ENCODE measurements at places on chromosomes 1 and 21.

DNA sequence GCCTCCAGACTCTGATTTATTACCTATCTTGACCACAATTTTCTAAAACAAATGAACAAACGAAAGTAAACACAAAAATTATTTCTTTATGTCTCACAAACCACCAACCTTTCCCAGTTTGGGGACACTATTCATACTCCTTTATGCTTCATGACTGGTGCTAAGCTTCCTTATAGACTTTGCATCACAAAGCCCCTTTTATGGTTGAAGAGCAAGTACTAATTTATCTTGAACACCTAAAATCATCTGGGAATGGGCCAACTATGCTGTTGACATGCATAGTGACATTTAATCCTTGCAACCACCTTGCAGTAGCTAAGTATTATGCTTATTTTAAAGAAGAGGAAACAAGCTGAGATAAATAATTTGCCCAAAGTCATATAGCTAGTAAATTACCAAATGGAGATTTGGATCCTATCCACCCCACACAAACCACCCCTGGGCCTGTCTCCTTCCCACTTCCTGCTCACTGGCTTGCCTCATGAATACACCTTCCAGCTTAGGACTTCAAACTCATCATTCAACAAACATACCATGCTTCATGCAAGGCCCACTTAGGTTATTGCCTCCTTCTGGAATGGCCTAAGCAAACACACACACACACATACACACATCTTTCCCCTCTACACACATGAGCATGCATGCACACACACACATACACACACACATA, 192.2 kb downstream of the PLPP3 start:
- no peak for DNase-seq

DNA sequence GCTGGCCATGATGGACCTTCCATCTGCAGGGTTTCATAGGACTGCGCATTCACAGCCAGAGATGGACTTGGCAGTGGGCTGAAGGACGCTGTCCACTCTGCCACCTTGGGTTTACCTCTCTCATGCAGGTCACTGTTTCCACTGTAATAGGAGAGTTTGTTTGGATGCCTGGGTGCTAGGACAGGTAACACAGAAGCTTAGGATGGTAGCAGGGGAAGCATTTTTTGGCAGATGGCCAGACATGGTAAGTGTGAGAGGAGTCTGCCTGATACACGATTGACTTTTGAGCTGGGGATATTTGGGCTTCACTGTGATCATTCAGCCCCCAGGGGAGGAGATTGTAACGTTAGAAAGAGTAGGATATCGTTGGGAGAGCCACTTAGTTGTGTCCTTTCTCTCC, 11.8 kb downstream of the PSEN2 start:
- DNase-seq: no peak

DNA sequence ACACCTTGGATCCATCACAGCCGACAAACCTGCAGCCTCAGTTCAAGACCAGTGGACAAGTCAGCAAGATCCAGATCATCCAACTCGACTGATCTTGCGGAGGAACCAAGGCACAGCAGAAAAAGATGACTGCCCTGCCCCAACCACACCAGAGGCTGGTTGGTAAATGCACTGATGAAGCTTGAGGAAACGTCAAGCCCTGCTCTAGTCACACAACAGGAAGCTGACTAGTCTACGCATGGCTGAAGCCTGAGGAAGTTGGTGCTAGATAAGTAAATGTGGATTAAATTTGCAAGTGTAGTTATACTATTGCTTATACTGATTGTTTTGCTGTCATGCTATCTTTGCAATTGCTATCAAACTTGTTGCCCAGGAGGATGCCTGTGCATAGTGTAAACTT, 89.0 kb downstream of the LIPI start:
- no peak for DNase-seq

DNA sequence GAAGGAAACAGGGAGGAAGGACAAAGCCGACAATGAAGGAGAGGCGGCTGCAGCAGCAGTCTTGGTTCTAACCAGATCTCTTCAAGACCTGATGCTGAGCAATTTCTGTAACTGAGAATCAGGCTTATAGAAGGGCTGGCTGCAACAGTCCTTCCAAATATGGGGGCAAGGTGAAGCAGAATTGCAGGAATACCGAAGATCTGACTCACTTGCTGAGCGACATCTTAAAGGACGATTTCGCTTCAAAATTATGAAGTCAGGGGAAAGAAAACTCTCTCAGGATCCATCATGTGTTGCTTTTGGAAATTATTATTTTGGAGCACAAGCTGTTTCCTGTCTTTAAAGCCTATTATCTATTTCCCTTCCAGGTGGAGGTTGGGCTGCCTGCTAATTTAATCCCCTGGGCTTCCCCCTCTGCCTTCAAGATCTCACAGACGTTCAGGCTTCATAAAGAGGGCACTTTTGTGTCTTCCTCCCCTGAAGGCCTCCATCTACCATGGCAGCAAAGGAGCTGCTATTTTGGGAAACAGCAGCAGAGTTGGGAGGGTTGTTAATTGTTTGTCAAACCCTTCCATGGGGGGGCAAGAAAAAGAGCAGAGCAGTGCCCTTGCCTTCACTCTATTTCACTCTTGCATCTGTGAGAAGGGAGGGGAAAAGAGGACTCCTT, 10.8 kb upstream of the IER5 start:
- DNase-seq: no peak

- no peak for DNase-seq
These were observed 10.2 kb upstream of the CAMK2N1 start for GRCh38 chr1:20496241-20496661.

DNA sequence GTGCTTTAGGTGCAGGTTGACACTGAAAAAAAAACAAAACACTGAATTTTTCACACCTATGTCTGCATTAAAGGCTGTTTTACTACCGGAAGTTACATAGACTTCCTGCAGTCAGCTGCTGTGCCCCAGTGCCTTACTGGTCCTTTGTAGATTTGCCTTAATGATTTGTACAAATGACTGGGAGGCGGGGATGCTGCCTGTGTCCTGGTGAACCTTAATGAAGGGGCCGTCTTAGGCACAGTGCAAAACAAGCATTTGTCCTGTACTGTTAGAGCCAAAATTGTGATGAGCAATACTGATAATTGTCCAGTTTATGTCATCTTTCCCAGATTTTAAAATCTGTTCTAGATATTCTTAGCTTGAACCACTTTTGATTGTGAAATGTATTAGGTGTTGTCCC, 90.9 kb upstream of the PGD start:
- no peak for DNase-seq
